ENCODE measurements at places on chromosomes 1 and 21.

GRCh38 chr21:15078180-15078579 is 13.4 kb upstream of the NRIP1 start:
- DNase-seq, result no peak

DNA sequence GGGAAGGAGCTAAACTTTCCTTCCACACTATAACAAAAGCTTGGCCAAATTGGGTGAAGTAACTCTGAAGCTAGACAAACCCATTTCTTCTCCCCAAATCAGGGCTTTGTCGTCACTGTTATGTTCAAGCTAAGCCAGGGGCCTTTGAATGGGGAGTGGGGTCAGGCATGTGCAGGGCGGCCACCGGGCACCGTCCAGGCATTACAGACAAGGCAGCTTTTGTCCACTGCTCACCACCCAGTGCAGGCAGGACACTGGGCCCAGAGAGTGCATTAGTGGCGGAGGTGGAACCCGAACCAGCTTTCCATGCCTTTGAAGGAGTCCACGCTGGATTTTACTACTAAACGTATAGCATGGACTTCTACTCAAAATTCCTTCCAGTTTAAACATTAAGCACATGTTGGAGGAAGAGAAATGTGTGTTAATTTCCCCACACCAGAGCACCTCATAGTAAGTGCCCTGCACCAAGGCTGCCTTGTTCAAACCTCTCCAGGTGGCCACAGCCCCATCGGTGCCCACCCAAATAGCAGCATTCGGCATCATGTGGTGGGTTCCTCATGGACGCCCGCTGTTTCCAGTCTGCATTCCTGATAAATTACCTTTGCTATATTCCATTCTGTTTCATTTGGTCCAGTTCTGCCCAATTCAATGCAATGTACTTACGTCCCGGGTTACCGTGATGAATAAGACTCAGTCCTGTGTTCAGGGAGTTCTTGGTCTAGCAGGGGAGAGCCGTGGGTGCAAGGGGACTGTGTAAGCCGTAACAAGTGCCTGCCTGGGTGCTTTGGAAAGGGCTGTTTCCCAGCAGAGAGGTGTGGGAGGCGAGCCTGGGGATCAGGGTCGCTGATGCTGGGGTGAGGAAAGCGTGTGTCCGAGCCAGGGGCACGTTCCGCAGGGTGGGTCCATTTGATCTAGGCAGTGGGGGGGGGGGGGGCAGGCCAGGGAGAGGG is 1.6 kb downstream of the UBASH3A start:
- no peak for DNase-seq

DNA sequence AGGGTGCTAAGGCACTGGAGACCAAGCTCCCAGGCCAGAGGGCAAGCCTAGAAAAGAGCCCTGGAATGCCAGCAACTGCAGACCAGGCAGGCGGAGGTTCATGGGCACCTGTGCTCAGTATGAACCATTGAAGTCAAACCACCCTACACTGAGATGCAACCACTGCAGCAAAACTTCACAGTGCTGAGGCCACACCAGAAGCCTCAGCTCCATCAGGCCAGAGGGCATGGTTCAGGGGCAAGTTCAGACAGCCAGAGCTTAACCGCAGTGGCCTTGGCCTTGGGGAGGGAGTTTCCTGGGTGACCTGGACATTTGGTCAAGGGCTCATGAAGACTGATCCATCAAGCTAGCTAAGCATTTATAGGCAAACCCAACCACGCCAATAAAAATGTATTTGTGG is 7.1 kb downstream of the RCC2 start:
- no peak for DNase-seq

DNA sequence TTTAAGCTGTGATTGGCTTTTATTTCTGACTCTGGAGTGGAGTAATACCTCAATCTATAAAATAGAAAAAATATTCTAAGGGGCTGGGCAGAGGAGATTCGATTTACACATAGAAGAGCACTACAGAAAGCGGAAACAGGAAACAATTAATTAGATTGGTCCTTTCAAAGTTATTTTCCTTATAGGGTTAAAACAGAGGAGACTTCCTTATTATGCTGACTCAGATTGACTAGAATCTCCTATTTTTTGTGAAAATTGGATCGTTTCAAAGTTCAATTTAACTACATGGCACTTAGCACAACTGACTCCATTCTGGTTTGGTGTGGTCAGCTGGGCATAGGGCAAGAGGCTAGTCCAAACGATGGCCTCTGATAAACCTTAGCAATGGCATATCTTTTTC is 48.3 kb upstream of the NCAM2 start:
- DNase-seq, result no peak

- DNase-seq, result no peak
Measured at GRCh38 chr1:44592208-44593145, 81.8 kb downstream of the TMEM53 start.

DNA sequence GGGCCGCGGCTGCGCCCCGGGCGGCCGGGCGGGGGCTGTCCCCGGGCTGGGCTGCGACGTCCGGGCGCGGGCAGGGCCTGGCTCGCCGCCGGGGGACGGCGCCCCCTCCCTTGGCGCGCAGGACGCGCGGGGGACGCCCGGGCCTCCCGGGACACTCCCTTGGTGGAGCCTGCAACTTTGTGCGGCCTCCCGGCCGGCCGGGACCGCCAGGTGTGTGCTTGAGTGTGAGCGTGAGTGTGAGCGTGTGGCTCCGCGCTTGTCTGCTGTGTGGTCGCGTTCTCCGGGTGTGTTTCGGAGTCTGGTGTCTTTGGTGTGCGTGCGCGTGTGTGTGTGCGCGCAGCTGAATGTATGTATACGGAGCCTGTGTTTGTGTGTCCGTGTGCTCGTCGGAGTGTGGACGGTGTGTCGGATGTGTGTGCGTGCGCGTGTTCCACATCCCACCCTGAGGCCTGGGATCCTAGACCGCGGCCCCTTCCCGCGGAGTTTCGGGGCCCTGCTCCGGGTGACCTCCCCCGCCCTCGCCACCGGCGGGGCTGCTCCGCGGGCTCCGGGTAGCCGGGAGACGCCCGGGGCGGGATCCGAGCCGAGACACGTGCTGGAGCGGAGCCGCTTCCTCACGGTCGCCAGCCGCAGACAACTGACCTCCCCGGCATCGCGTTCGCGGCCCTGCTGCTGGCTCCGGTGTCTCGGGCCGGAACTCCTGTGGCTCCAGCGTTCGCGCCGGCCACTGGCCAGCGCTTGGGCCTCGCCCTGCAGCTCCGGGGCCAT is 1.7 kb downstream of the PTPRU start:
- no peak for DNase-seq

- peak; percentile 92 for DNase-seq
Measured at GRCh38 chr1:59272507-59272906, 24.4 kb upstream of the FGGY start.

- no peak for DNase-seq
Measured at GRCh38 chr1:235051521-235051920, 77.1 kb downstream of the TOMM20 start.

DNA sequence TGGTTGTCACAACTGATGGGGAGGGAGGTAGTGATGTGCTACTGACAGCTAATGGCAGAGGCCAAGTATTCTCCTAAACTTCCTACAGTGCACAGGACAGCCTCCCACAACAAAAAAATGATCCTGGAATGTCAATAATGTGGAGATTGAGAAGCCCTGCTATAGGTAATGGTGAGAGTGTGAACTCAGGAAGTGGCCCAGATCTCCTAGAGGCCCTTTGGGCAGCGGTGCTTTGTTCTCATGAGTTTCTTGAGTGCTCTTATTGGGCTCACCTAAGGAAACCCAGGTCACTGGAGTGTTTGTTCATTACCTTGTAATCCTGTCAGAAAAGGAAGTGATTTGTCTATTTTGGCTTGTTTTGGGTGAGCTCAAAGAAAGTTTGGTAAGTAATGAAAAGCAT is 5.9 kb downstream of the OTUD3 start:
- no peak for DNase-seq

DNA sequence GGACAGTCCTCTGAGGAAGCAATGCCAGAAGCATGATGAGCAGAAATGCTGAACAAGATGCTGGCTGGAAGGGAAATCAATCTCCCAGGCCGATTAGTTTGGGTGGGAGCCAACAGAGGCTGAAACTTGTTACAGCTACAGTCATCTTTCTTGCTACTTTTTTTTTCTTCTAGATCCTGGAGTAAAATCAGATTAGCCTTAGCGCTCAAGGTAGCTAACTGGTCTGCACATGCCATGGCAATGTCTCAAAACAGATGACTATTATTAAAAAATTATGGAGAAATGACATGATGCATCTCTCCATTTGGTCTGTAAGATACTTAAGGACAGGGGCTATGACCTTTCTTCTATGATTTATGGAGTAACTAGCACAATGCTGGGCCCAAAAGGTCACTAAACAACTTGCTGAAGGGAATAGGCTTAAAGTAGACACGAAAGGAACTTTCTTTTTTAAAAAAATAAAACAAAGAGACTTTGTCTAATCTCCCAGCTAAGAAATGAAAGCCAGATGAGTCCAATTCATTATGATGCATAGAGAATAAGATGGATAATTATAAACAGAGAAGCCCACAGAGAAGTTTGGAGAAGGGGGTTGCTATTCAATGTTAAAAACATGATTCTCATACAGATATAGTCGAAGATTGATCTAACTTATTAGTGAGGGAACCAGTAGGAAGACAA is 42.5 kb downstream of the UTP25 start:
- no peak for DNase-seq

DNA sequence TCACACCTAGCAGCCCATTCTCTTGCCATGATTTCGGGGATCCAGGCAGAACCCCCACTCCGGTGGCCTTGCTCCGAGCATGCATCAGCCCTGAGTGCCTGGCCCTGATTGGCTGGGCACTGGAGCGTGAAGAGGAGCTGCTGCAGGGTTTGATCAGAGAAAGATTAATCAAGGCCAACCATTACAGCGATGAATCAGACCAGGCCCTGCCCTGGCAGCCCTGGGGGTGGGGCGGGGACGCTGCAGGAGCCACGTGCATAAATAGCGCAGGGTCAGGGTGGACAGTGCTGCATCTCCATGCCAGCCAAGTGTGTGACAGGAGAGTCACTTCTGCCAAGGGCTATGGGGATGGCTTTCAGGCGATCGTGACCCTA is 3.4 kb upstream of the FAM131C start:
- DNase-seq, result peak; percentile 27

DNA sequence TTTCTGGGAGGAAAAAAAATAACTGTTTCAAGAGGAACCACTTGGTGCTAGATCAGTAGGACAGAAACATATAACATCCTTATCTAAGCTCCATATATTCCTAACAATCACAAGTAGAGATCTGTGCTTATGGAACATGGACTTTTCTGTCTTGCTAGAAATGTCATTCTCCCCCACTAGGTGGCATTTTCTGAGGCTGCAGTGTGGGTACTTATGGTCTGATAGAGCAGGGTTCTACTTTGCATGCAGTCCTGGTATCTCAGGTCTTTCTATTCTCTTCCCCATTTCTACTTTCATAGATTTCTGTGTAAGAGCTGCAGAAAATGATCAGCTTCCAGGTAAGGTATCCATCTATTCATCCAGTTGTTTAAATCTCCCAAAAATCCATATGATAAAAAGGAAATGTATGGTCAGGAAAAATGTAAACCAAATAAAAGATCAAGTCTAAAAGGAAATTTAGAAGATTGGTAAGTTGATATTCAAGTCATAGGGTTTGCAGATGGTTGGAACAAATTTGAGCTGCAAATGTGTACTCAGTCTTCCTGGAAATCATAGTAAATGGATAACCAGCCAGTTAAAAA is 1.5 kb downstream of the ZNF684 start:
- DNase-seq, result peak; percentile 52

- no peak for DNase-seq
Measured at GRCh38 chr1:166638137-166638536, 201.1 kb upstream of the POGK start.

GRCh38 chr1:231603598-231604275 is 22.9 kb upstream of the DISC1 start:
- DNase-seq, result peak; percentile 57

DNA sequence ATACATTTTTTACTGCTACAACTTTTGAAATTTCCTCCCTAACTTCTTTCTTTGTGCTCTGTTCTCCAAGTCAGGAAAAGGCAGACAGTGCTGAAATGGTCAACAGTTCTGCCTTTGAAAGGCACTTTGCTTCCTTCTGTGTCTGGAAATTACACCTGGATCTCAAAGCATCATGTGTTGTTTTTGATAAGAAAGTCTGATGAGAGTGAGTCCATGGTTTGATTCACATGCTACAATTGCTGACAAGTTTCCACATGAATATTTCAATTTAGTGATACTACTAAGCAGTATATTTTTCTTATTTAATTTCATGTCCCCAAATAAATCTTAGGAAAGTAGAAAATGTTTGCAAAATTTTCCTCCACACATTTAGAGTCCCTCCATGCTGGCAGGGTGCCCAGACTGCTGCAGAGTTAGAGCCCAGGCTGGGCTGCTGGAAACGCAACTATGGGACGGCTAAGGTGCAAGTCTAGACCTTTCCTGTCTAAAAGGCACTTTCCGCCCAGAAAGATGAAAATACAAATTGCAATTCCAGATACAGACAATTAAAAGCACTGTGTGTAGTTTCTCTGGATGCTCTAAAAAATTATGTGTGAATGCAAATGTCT is 96.6 kb upstream of the RUNX1 start:
- no peak for DNase-seq

- DNase-seq, result no peak
Measured at GRCh38 chr21:41322496-41323382, 6.1 kb downstream of the FAM3B start.

DNA sequence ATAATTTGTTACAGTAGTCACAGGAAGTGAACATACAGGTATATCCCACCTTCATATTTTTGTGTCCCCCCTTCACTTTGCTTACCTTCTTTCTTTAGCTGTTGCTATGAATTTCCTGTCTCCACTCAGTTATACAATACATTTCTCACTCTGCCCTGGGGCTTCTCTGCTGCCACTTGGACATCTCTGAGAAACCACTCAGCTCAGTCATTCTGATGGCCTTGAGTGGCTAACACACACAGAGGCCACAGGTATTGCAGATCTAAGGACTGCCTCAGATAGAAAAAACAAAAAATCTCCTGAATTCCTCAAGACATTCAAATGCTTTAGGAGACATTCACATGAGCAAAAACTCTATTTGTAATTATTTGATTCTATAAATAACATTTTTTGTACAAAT is 87.7 kb downstream of the OLFM3 start:
- DNase-seq, result no peak

DNA sequence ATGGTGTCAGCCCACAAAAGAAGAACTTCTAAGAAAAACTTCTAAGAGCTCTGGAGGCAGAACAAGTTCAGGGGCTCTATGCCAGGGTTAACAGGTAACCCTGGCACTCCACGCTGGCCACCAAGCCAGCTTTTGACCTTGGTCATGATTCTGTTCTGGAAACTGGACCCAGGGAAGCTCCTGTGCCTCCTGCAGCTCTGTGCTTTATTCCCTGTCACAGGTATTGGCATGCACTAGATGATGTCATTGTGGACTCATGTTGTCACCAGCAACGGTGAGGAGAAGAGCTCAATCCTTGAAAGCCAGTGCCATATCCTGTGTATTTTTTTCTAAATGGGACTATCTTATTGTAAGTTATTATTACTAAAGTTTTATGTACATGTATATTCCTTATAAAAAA is 56.7 kb upstream of the GCLM start:
- DNase-seq, result no peak
